ENCODE measurements at places on chromosomes 2 and 18.

DNA sequence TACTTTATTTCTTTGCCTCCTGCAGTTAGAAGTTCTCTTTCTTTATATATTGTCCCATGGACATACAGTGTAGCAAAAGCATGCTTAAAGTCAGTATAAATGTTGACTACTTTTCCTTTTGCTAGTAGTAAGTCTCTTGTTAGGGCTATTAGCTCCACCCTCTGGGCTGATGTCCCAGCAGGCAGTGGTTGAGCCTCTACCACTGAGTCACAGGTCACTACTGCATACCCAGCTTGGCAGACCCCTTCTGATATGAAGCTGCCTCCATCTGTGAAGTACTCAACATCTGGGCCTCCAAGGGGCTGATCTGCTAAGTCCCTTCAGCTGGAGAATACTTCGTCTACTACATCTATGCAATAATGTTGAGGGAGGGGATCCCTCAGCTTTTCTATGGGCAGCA, 61.0 kb upstream of the SLC35G4 start:
- no peak for DNase-seq

GRCh38 chr2:158999458-158999857, 31.0 kb downstream of the TANC1 start:
- DNase-seq, result no peak

DNA sequence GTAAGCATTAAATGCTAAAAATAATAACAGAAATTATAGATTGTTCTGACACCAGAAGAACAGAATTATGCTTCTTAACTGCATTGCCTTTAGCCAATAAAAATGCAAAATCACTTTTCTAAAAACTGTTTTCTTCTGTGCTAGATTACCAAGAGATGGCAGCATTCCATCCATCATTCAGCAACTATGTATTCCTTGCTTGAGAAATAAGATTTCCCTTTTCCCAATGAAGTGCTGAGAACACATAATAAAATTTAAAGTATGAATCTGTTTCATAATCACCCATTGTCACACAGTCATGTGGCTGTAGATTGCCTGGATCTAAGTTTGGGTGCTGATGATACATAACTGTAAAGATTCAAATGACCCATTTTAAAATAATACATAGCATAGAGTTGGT, 504.2 kb downstream of the TDRD15 start:
- no peak for DNase-seq

GRCh38 chr2:177211169-177211568, 1.4 kb upstream of the HNRNPA3 start:
- DNase-seq, result no peak

DNA sequence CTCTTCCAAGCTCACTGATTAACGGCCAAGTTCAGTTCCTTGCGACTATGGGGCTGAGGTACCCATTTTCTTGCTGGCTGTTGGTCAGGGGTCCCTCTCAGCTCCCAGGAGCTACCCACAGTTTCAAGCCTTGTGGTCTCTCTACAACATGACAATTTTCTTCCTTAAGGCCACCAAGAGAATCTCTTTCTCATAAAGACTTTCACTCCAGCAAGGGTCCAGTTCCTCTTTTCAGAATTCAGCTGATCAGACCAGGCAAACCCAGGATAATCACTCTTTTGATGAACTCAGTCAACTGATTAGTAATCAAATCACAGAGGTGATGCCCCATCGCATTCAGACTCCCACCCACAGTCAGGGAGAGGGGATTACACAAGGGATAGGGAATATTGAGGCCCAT, 129.7 kb downstream of the IRS1 start:
- DNase-seq, result no peak

DNA sequence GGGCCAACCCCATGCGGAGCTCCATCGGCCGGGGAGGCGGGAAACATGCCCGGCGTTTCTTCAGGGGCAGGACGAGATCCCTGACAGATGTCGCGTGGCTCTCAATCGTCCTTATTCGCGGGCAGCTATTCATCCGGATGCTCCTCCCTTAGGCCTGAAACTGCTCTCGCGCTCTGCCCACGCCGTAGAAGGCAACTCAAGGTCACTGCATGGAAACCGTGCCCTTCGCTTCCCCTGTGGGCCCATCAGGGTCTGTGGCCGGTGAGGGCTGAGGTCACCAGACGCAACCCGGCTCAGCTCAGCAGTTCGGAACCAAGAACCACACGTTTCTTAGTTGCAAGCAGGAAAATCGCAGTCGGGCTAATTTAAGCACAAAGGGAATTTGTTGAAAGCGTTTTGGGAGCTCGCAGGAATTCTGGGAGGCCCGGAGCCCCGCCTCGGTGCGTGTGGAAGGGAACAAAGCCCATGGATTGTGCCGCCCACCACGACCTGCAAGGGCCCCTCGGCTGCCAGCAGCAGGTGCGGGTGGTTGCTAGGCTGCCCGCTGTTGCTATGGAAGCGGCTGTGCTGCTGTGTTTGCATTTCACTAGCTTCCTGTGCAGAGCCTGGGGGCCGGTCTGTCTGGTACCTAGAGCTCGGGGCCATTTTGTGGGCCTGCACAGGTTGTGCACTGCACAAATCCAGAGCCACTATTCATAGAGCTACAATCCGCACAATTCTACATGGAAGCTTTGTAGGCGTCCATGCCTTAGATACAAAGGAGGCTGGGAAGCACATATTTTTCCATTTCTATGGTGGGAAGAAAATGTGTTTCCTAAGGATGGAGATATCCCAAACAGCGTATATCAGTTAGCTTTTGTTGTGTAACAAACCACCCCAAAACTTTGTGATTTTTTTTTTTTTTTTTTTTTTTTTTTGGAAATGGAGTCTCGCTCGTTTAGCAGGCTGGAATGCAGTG, 6.0 kb upstream of the ALLC start:
- peak; percentile 71 for DNase-seq

GRCh38 chr2:226080334-226080733, 680.8 kb downstream of the NYAP2 start:
- DNase-seq, result no peak

GRCh38 chr2:33212151-33212550, 264.3 kb upstream of the RASGRP3 start:
- DNase-seq, result no peak

DNA sequence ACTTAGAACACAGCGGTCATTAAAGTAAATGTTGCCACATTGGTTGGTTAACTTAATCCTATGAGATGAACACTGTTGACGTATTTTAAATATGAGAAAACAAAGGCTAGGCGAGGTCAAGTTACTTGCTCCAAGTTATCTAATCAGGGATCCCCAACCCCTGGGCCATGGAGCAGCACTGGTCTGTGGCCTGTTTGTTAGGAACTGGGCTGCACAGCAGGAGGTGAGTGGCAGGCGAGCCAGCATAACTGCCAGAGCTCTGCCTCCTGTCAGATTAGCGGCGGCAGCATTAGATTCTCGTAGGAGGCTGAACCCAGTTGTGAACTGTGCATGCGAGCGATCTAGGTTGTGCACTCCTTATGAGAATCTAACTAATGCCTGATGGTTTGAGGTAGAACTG, 878.9 kb downstream of the CPS1 start:
- DNase-seq, result no peak

All from CD4-positive, alpha-beta T cell (primary cell).